Astrocyte (in vitro differentiated cells and primary cell): ENCODE measurements at places on chromosomes 16 and 17. TPM values are rescaled to one million over a fixed set of nuclear protein-coding genes. Genes with fewer than 3 reads are reported as not detected.

DNA sequence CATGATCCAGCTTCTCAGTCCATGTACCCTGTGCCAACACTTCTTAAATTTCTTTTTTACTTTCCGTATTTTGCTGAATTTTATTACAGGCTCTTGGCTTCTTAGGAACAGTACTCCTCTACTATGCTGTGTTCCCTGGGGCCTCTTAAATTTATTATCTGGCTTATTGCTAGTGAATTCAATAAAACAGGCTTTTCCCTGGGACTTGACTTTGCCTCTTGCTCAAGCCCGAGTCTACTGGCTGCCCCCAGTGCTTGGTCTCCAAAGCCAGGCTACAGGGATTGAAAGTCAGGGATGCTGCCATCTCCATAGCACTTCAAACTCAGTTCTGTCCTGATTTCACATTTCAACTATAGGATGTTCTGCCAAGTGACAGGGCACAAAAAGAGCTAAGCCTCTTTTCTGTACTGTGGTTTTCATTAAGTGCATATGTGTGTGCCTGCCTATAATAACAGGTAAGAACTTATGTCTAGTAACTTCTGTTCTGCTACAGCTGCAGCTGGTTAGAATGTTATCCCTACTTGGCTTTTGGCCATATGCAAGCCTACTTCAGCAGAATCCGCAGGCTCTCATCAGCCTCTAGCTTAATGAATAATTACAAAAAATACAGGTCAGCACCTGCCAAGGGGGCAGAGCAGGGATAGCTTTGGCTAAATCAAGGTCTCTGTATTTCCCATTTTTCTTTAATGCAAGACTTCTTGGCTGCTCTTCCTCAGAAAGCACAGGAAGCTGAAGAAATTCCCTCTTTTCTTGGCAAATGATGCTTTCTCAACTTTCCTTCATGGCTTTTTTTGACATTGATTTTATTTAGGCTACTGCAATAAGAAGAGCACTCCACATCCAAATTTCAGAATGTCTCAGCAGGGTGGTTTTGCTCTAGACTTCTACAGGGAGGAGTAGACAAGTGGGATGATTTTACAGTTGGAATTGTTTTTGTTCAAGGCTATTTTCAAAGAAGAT is 8.2 kb downstream of the FAM20A start:
- no peak for DNase-seq

GRCh38 chr16:66069587-66069986 is 296.9 kb upstream of the CDH5 start:
- DNase-seq = no peak

The AXIN1 gene
- 27.0 and 28.8 TPM in 2 replicates for total RNA-seq

DNA sequence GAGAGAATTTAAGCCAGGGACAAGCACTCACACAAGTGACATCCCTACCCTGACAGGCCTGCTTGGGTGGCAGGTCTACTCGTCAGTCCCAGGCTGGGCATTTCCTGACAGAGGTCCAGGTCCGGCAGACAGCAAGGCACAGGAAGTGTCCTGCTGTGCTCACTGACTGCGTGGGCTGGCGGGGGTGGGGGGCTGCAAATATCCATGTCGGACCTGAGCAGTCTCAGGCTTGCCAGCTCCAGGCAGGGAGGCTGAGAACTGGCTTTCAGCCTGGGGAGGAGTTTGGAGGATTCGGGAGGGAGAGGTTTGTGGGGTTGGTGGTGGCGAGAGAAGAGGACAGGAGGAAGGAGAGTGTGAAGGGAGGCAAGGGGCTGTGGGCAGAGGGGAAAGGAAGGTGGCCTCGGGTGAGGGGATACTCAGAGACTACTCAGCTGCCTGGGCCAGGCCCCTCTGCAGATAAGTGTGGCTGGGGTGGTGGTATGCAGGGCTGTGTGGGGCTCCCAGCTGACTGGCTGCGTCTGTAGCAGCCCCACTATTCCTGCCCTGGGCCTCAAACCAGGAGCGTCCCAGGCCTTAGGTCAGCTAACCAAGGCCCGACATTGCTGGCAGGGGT is 7.8 kb downstream of the HIC1 start:
- DNase-seq = no peak

GRCh38 chr16:74019612-74020011 is 277.0 kb upstream of the PSMD7 start:
- DNase-seq = no peak

The TBC1D3C gene
- not detected in 2 replicates for total RNA-seq

GRCh38 chr17:51097708-51098446 is 22.8 kb downstream of the SPAG9 start:
- DNase-seq = no peak

DNA sequence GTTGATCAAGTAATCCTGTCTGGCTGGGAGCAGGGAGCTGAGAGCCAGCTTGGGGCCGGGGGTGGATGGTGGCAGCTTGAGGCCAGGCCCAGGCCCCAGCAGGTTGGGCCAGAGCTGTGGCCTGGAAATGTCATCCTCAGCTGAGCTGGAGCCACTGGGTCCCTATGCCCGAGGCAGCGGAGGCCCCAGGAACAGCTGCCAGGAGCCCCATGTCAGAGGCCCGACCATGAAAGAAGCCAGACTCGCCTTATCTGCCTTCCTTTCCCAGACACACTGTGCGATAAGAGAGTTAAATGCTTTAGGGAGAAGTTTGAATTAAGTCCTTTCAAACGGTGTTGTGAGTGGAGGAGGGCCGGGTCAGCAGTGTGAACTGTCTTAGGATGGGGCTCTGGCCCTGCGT is 3.5 kb downstream of the SMTNL2 start:
- no peak for DNase-seq

GRCh38 chr16:5071341-5071680 is 332 bp upstream of the ALG1 start:
- DNase-seq = no peak
